Activated CD4-positive, alpha-beta T cell treated with anti-CD3 and anti-CD28 coated beads for 24 hours (primary cell): ENCODE measurements at places on chromosomes 1 and 21.

DNA sequence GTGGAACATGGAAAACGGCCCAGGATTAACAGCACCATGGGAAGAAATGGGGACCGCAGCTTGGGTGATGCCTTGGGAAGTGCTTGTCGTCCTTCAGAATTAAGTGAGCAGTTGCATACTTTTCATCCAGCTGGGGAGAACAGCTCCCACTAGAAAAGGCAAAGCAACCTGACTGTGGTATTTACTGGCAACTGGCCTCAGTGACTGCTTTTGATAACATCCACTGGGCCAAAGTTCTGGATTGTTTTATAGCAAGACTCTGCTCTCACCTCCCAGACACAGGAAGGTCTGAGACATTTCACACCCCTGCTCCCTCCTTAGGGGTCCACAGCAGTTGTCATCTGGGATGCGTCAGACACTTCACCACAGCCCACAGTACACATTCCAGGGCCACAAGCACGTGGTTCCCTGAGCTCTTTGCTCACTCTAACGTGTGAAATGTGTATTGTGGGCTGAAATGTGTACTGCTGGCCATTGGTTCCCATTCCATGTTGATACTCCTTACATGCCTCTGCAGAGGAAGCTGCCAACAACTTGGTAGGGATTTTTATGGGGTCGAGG, 6.6 kb downstream of the PAPPA2 start:
- no peak for DNase-seq

GRCh38 chr1:184745929-184746638, 8.6 kb downstream of the EDEM3 start:
- no peak for DNase-seq

DNA sequence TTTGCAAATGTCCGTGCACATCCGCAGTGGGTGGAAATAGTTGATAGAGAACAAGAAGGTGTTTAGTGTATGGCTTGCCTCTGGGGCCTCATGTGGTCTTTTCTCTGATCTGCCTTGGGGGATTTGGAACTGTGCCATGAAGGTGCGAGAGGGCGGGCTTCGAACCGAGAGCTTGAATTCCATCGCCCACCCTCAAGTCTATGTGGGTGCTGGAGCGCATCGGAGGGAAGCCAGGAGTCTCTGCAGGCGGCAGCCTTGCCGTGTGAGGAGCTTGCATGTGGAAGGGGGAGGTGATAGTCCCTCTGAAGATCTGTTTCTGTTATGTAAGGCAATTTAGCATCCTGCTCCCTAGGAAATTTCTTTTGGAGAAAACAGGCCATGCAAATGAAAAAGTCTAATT, 119.6 kb downstream of the HUNK start:
- DNase-seq: no peak

GRCh38 chr1:70227439-70227838, 6.3 kb downstream of the SRSF11 start:
- no peak for DNase-seq

GRCh38 chr21:14827468-14827867, 237.3 kb downstream of the NRIP1 start:
- no peak for DNase-seq

DNA sequence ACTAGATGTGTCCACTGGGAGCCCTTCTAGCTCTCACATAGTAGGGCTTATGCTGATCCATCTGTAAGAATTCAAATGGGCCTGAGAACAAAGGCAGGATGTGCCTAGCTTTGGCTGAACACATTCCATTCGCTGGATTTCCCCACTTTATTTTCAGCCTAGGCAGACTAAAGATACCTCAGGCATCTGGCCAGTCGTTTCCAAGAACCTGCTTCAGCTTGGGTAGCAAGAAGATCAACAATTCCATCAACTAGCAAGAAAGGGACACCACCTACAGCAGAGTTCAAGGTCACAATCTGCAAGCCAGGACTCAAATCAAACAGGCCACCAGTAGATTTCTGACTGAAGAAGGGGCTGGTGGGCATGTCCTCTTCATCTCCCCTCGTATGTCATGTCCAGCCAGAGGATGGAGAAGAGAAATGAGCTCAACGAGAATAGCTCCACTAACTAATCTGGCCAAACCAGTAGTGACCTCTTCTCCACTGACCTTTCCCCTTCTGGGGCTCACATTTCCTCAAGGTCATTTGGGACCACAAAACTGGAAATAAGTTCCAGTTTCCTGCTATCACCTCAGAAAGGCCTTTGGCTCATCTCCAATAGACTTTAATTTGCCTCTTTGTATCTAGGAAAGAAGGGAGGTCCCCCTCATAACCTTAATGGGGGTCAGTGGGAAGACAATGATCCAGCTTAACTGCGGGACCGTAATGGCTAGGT, 14.2 kb downstream of the TXNIP start:
- no peak for DNase-seq
